Smooth muscle cell of the brain vasculature (primary cell): ENCODE measurements at places on chromosomes 4 and X.

- no peak for DNase-seq
Observed at GRCh38 chr4:145852256-145852839, 86.3 kb downstream of the ZNF827 start.

GRCh38 chr4:181637186-181638105 lies 605.8 kb upstream of the TENM3 start:
- no peak for DNase-seq

DNA sequence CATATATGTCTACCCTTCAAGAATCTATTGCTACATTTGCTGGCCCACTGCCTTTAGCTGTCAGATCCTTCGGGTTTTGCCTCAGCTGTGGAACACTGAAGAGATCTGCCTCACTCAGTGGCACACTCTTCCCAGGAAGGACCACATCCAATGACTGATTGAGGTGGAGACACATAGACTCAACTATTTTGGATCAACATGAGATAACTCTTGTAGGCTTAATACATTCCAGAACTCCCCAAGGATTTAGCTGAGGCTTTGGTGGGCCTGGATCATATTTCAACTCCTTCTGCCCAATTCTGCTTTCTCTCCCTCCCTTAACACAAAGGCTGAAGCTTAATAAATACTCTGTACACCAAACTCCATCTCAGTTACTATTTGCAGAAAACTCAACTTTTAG lies 100.5 kb downstream of the CORIN start:
- no peak for DNase-seq

GRCh38 chr4:62209757-62210485 lies 1009.8 kb downstream of the ADGRL3 start:
- DNase-seq, result no peak

DNA sequence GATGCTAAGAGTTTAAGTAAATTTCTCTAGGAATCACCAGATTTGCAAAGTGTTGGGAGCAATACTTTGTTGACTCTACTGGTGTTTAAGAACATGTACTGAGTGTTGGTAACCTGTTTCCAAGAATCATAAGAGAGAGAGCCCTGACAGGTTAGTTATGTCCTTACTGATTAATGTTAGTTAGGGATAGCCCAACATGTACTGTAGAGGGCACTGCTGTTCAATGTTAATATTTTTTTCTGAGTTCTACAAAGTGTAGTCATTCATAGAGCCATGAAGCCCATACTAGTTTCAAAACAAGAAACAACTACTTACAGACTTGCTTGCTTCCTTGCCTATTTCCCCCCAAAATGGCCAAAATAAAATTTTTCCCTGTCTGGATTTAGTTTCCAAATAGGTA lies 11.9 kb downstream of the TMPRSS11D start:
- no peak for DNase-seq

GRCh38 chrX:115606861-115607260 lies 45.9 kb downstream of the PLS3 start:
- DNase-seq, result no peak

DNA sequence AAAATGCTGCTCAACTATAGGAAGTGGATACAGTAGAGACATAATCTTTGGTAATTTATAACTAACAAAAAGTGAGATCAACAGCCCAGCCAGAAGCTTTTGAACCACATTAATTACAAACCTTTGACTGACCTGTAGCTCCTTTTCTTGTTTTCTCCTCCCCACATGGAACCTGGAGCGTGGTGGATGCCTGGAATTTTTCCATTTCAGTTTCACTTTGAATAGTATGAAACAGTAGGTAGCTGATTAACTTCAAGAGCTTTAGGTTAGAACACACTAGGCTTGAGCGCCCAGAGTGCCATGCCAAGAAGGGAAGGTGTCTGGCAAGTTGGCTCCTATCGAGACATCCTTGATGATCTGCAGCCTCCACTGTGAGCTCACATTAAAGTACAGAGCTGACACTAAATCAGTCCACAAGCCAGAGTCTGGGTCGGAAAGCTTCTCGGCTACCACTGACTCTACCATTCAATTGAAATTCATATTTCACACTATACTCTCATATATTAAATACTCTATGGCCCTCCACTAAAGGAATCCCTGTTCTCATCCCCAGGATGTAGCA lies 143.4 kb downstream of the GLRA2 start:
- no peak for DNase-seq

DNA sequence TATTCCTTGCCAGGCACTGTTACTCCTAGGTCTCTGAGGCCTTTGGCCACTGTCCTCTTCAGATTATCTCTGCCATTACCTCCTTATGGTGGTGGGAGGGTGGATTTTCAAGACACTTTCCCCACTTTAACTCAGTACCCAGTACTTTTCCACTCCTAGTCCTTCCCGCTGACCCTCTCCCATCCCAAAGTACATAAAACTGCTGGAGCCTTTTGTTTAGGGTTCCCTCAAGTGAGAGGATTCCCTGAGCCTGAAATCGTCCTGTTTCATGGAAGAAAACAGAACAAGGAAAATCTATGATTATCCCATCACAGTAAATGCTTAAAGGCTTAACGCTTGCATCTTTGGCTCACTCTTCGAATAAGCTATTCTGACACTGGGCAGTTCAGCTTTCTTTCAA lies 1742.5 kb upstream of the ADGRL3 start:
- DNase-seq, result no peak

- no peak for DNase-seq
Observed at GRCh38 chrX:101450085-101450484, 35.2 kb upstream of the ARMCX4 start.
